Fibroblast of mammary gland (primary cell): ENCODE measurements at places on chromosomes 7 and 10.
A peak's percentile ranks its signal among the peaks of the same experiment; 100 is the strongest.

DNA sequence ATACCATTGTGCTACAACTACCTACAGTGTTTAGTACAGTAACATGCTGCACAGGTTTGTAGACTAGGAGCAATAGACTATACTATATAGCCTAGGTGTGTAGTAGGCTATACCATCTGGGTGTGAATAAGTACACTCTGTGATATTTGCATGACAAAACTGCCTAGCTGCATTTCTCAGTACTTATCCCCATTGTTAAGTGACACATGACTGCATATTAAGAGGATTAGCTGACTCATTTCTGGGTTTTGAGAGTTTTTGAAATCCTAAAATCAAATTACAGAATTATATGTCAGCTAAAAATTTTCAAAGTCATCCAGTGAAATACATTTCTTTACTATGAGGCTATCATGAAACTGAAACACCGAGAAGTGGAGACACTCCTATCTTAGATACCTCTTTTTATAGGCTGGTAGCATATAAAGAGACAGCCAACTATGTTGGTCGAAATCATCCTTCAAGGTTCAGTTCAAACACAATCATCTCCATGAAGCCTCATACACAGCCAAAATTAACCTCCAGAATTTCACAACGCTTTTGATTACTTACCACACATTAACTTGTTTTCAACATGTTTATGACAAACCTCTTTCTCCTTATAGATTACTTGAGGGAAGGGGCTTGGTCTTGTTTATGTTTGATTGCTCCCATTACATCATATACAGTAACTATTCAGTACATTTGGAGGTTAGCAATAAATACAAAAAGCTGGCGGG is 89.8 kb upstream of the ANK3 start:
- no peak for DNase-seq

DNA sequence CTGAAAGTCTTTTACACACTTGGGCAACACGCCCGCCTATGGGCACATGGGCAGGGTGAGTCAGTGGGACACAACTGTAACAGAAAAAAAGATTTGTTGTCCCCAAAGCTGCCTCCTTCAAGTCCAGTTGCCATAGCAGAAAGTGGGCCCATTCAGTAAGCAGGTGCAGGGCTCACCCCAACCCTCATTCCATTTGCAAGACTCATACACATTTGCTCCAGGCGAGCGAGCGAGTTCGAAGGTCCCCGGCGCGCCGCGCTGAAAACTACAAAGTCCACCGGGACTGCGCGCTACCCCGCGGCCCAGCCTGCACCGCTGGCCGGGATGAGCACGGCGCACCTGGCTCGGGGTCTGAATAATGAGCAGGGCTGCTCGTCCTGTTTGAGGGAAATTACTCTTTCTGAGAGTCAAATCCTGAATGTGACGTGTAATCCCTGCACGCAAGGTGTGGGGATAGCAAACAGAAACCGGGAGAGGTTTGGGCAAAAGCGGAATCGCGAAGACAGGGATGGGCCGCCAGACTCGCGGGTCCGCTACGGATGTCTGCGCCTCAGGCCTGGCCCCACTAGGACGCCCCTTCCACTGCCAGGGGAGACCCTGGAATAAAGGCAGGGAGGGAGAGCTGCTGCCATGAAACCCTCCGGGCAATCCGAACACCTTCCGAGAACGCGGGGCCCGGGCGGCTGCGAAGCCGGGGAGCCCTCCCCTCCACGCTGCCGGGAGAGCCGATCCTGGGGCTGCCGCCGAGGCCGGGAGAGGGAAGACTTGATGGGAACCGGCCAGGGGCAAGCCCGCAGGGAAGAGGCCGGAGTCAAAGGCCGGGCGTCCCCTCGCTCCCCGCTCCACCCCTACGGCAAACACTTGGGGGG is 982 bp downstream of the COBL start:
- peak; percentile 1 for DNase-seq

DNA sequence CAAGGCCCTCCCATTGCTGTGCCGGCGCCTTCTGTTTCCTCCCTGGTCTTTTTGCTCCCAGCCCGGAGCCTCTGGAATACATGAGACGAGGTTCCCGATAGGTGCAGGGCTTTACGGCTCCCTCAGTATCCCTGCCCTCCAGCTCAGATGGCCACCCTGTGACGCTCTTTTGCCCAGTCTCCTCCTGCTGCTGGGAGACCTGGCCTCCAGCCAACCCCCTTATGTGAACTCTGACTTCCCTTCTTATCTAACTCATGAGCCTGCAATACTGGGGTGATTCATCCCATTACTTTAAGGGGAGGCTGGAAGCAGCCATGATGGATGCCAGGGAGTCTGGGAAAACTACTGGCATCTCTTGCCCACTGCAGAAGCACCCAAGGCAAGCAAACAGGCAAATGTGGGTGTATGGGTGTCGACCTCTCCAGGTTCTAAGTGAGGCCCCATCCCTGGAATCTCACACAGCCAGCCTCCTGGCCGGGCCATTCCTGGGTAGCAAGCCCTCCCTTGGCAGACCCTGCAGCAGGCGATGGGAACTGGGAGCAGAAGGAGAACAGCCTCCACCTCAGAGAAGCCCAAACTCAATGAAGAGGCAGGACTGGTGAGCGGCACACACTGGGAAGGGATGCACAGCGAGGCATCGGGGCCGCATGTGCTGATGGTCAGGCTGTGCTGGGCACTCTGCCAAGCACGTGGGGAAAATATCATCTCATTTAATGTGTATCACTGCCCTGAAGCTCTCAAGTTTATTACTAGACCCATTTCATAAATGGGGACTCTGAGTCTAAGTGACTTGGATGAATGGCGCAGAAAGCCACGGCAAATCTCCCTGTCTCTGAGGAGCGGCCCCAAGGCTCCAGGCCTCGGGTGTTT is 97.5 kb downstream of the FAM53B start:
- DNase-seq = peak; percentile 89

DNA sequence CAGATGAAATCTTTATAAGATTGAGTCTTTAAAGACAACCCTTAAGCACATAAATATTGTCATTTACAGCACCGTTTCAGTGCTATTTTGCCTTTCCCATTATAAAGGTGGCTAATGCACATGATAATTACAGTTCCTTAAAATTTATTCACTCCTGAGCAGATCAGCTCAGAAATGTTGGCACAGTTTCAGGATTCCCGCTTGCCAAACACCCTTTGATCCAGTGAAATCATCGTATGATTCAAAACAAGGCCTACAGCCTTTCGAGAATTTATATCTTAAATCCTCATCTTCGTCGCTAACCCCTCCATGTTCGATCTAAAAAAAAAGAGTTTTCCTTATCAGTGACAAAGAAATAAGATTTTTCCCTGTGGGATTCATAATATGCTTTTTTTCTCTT is 14.1 kb upstream of the SOSTDC1 start:
- DNase-seq = peak; percentile 7

GRCh38 chr7:46934198-46934825 is 647.6 kb downstream of the TNS3 start:
- peak; percentile 27 for DNase-seq

DNA sequence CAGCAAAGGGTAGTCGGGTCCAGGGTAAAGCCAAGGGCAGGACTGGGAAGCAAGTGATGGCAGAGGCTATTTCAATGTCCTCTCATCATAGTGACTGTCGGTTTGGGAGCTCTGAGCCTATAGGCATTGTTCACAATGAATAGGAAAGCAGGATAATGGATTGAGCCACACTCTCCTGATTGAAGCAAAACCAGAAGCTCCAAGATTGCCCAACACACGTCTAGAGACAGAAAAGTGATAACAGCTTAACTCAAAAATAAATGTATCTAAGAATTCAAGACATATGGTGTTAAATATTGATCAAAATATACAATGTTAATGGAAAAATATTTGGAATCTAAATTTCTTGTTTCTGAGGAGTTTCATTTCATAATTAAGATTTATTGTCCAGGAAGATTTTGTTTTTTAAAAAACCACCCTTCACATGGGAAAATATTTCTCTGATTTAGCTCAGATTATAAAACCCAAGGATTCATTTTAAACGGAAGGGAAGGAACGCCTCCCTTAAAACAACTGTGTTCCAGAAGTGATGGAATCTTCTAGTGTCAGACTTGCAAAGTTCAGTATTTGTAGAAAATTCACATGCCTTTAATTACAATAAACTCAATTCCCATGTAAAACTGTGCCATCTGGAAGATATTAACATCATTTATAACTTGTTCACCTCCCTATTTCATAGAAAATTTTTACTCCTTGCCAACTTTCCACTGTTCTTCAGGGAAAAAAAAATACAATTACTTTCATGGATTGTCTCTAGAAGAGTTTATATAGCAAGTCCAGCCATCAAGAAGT is 54.5 kb downstream of the NRP1 start:
- peak; percentile 52 for DNase-seq

DNA sequence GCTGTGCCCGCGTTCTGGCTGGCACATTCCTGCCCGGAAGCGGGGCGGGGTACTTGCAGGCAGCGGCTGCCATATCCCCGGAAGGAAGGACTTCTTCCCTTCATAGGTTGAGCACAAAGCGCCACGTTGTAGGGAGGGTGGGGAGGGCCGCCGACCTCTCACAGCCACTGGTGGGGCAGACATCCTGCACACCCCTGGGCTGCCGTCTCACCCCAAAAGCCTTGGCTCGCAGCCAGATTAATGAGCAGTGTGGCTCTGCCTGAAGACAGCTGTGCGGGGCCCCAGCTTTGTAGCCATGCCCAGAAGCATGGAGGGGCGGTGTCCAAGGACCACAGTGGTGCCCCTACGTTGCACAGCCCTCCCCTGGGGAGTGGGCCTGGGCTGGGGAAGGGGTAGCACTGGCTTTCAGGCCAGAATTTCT is 54.3 kb upstream of the DPYSL4 start:
- DNase-seq = no peak

- DNase-seq = no peak
Observed at GRCh38 chr10:9877978-9878377, 1139.7 kb upstream of the CELF2 start.

DNA sequence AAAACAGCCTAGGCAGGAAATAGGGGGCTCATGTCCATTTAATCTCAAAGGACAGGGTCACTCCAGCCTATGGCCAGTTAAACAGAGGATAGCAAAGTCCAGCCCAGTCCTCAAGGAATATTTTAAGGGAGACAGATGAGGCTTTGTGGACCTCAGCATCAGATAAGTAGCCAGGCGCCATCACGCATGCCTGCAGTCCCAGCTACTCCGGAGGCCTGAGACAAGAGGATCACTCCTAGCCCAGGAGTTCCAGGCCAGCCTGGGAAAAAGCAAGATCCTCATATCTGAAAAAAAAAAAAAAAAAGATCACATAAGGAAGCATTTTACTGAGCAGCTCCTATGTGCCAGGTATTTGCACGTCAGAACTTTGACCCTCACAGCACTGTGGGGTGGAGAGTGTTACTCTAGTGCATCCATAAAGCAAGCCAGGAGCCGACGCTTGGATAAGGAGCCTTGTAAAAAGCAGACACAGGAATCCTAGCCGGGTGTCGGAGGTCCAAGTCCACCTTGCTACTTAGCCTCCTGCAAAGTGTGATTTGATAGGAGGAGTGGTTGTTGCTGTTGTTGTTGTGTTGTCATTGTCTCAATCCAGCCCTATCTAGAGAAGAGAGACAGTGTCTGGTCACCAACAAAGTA is 61.8 kb upstream of the DOCK1 start:
- DNase-seq = no peak

GRCh38 chr7:127119517-127119916 is 133.2 kb downstream of the GRM8 start:
- no peak for DNase-seq

DNA sequence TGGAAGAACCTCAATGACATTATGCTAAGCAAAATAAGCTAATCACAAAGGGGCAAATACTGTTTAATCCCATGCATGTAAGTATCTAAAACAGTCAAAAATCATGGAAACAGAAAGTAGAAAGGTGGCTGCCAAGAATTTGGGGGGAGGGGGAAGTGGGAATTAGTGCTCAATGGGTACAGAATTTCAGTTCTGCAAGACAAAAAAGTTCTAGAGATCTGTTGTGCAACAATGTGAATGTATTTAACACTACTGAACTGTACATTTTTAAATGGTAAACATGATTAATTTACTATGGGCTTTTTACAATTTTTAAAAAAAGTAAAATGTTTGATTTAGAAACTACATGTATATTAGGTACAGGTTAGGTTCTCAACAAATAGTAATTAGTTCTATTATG is 11.9 kb downstream of the EZH2 start:
- no peak for DNase-seq

GRCh38 chr10:64091897-64092296 is 570.7 kb downstream of the REEP3 start:
- no peak for DNase-seq

GRCh38 chr7:28787106-28787505 is 171.0 kb downstream of the TRIL start:
- DNase-seq = no peak

GRCh38 chr10:50417886-50418830 is 166.8 kb upstream of the ASAH2 start:
- DNase-seq = peak; percentile 90

DNA sequence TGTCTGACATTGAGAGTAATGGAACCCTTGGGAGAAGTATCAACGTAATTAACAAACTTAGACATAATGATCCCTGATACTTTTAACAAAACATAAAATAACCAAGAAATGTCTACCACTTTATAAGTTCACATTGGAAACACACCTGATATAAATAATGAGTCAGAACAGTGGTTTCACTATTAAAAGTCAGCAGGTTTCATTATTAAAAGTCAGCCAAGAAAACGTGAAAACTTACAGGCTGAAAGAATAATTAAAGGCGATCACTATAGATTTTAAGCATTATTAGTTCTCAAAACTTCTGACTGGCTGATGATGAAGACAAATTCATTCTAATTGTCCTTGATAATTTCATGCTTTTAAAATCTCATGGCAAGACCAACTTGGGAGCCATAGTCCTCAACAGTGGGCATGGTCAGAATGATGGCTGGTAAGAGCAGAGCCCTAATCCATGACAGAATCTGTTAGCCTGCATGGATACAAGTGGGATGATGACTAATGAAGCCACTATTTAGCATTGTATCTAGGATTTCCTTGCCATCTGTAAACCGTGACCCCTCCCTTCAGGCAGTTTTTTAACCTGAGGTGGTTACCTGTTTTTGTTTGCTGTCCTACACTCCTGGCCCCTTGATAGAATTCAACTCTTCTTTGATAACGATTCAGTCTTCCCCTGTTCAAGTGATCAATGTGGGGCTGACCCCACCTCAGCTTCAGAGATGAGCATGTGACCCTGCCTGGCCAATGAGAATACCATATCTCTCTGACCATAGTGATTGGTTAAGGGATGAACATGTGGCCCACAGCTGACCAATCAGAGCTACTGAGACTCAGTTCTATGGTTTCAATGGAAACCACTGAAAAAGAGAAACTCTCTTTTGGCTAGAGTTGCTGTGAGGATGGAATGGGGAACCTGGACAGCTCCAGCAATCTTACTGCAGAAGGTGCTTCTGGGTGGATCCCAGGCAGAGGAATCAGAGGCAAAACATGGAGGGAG is 151.0 kb downstream of the PLPP4 start:
- peak; percentile 3 for DNase-seq

- peak; percentile 66 for DNase-seq
Observed at GRCh38 chr7:107579885-107580715, at the start of gene BCAP29. Gene BCAP29, plus strand, starts transcription at chr7:107580246. Its CDS starts 527 bp downstream, at chr7:107580773.
